ENCODE measurements at places on chromosomes 3 and 15.

GRCh38 chr15:55230953-55231352, 34.2 kb upstream of the RSL24D1 start:
- no peak for DNase-seq

- DNase-seq: peak; percentile 2
These were observed 19.8 kb downstream of the LARP6 start for GRCh38 chr15:70833861-70834765.

- DNase-seq: peak; percentile 27
These were observed 47.2 kb upstream of the TEX55 start for GRCh38 chr3:119098619-119099222.

DNA sequence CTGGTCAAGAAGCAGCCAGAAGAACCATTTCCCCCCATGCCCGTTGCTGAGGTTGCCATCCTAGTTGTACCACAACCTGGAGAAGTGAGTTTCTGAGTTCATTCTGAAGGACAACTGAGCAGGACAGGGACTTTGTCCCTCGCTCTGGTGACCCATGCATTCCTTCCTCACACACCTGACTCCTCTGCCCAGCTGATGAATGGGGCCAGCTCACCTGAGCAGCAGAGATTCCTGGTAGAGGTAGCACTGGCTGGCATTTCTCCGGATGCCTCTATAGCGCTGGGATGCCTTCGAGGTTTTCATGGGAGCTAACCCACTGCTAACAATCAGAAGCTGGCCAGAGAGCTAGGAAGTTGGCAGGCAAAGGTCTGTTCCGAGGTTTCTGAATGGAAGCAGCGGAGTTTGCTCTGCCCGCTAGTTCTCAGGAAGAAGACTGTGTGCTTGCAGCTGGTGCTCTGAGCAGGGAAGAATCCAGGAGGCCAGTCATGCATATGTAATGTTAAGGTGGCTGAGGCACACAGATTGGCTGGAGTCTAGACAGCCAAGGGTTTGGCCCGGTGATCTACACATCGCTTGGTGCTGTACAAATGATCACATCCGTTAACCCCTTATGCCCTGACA, at the start of gene TMC3:
Gene TMC3, minus strand, starts transcription at position 439 of the 621 bp plus-strand sequence. Its CDS starts 136 bp downstream, at position 303.
- no peak for DNase-seq

DNA sequence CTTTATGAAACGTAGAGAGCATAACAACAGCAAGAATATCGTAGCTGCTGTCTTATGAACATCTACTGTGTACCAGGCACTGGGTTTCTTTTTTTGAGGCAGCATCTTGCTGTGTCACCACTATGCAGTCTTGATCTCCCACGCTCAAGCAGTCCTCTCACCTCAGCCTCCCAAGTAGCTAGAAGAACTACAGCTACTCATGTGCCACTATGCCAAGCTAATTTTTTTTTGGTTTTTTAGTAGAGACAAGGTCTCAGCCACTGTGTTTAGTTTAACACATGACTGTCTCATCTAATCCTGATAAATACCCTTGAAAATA, 129.9 kb downstream of the VGLL4 start:
- DNase-seq: no peak

GRCh38 chr3:101676216-101676764, 642 bp downstream of the ZBTB11 start:
- DNase-seq: peak; percentile 96

GRCh38 chr3:188202358-188203138, 48.6 kb downstream of the LPP start:
- no peak for DNase-seq

DNA sequence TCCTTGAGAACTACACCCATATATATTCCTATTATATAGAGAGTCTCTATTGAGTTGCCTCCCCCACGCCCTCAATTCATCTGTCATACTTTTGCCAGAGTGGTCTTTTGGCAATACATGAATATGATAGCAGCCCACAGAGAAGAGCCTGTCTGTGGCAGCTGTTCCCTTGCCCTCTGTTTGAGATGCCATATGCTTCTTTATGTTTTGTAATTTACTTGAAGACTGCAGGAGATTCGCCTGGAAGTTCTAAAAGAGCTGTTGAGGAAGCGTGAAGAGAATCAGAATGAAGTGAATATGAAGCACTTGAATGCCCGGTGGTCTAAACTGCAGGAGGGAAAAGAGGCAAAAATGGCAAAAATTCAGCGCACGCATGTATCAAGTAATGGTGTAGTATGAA, 27.2 kb downstream of the CFAP91 start:
- no peak for DNase-seq
